ENCODE measurements at places on chromosomes 5 and 9.
A peak's percentile ranks its signal among the peaks of the same experiment; 100 is the strongest.

GRCh38 chr9:114385397-114386181, 2.2 kb downstream of the AKNA start:
- peak; percentile 88 for DNase-seq
- H3K27ac ChIP-seq, result peak overlapping the region; percentile 82
- H3K4me1 ChIP-seq, result peaks cover 35% of the 10 kb centered on the region
- no peaks in the 10 kb centered on the region for H3K27me3 ChIP-seq
- H3K4me3 ChIP-seq, result peak overlapping the region; percentile 89
- no peaks in the 10 kb centered on the region for H3K36me3 ChIP-seq

DNA sequence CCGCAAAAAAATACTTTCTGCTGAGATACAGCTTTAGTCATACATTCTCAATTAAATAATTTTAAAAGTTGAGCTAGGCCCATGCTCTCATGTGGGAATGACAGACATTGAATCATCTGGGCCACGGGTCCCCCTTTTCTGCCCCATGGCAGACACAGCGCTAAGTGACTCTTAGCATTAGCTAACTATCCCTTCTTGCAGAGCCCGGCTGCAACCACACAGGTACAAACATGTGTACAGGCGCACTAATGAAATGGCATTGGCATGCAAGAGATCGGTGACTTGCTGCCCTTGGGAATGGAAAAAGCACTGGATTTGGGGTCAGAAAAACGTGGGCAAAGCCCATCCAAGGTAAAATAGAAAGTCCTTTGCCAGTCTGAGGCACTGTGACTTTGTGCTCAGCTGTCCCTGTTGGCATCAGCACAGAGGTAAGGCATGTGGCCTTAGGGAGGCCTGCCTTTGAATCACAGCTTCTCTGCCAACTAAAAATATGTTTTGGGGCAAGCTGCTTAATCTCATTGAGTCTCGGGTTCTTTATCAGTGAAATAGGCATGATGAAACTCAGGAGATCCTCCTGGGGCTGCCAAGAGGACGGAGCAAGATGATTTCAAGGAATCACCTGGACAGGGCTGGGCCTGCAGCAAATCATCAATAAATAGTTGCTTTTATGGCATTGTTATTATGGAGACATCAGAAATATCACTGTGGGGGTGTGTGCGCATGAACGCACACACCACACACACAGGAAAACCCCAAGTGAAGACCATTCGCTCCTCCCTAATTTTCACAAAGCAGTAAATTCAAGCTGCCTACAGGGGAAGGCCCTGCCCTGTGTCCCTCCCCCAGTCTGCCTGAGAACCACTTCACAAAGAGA, 54.2 kb downstream of the WHRN start:
- no peaks in the 10 kb centered on the region for H3K36me3 ChIP-seq
- H3K27ac ChIP-seq, result no peak overlapping the region
- H3K4me3 ChIP-seq, result no peak overlapping the region
- no peaks in the 10 kb centered on the region for H3K27me3 ChIP-seq

- no peaks in the 10 kb centered on the region for H3K27me3 ChIP-seq
- no peaks in the 10 kb centered on the region for H3K36me3 ChIP-seq
- H3K27ac ChIP-seq, result no peak overlapping the region
- no peaks in the 10 kb centered on the region for H3K4me1 ChIP-seq
- DNase-seq, result peak; percentile 72
- no peak overlapping the region for H3K4me3 ChIP-seq
Measured at GRCh38 chr5:83516377-83516776, 44.8 kb downstream of the VCAN start.

DNA sequence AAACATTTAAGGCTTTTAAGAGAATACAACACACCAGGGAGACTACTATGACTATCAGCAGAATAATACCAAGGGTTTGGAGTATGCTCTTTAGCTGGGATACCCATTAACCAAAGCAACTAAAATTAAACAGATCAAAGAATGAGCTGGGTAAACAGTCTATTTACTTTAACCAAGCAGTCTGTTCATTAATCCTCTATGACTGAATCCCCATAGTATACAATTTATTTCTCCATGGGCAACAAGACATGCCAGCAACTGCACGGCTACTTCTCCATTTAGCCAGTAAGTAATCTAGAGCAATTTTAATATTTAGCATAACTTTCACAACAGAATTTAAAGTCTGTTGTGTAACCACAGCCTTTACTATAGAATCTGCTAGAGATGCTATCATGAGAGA, 77.6 kb downstream of the CDO1 start:
- no peak overlapping the region for H3K4me3 ChIP-seq
- no peak overlapping the region for H3K27ac ChIP-seq

All from kidney (tissue), 22 donors.